HCT116 (cell line): ENCODE measurements at places on chromosomes 7 and 10. TPM values are rescaled to one million over a fixed set of nuclear protein-coding genes. Genes with fewer than 3 reads are reported as not detected.
A peak's percentile ranks its signal among the peaks of the same experiment; 100 is the strongest.

DNA sequence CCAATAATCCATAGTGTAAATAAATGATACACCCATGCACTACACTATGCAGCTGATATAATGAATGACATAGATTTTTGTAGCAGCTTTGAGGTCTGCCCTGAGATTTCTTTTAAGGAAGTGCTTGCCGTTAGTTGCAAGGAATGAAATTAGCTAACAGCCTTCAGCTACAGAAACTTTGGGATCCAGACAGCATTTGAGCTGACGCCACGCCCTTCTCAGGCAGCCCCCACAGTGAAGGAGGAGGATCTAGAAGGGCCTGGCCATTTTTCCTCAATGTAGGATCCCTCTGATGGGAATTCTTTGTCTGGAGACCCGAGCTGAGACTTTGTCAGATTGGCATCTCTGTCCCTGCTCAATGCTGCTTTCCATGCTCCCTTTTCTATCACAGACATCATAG, 6.1 kb upstream of the PDK4 start:
- DNase-seq: no peak

GRCh38 chr10:46287846-46288477, 1.2 kb downstream of the ANTXRL start:
- DNase-seq: no peak

DNA sequence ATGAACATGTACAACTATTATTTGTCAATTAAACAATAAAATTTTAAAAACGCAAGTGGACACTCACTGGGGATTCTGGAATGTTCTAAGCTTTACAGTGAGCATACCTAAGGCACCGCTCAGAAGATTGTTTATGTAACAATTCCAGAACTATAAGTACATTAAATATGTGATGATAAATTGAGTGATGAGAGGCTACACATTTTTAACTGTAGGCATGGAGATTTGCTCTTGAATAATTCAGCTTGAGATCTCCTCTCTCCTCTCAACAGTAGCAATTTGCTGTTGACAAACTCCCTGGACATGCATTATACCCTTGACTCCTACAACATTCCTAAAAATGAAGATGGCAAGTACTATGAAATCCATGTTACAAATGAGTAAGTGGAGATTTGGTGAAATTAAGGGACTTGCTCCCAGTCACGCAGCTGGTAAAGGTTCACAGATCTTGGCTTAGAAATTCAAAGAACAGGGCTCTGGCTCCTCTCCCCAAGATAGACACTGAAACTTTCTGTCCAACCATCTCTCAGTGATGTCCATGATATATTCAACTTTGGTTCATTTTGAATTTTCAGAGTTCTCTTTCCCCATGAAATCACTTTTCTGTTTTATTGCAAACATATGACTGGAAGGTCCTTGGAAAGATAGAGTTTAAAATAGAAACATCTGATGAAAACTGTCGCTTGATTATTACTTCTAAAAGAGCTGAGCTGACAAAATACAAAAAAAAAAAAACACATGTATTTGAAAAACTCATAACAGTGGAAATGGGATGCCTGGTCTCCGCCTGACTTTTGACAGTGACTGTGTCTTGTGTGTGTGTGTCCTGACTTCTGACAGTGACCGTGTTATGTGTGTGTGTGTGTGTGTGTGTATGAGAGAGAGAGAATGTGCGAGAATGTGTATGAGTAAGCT, 488.3 kb downstream of the TNS3 start:
- DNase-seq: no peak

GRCh38 chr7:151346470-151346769, 4.8 kb downstream of the NUB1 start:
- no peak for DNase-seq

- DNase-seq: no peak
These were observed 145.0 kb upstream of the CHST15 start for GRCh38 chr10:124238367-124238766.

DNA sequence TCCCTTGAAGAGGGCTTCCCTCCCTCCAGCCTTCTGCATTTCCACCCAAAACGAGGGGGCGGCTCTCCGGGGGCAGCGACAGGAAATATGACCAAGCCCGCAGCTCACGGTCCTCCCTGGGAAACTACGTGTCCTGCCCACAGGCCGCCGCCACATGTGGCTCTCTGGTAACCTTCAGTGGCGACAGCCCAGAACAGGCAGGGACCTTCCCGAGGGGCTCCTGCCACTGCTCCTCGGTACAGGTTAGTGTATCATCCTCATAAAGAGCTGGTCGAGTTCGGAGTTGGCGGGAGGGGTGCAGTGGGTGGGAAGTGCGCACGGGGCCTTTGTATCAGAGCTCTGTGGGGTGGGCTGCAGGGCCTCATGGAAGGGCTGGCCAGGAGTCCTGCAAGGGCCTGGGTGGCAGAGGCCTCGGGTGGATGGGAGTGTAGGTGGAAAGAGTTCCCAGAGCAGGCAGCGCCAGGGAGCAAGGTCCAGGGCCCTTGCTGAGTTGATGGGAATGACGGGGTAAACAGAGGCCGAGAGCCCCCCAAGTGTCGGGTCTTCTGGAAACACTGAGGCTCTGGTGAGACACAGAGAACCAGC, 66.0 kb downstream of the TCERG1L start:
- DNase-seq: no peak

- peak; percentile 78 for DNase-seq
These were observed 243.1 kb upstream of the AOAH start for GRCh38 chr7:36967387-36967786.

GRCh38 chr10:5666841-5667630, 641 bp upstream of the ASB13 start:
- no peak for DNase-seq

GRCh38 chr10:4742217-4742616, 83.8 kb upstream of the AKR1E2 start:
- DNase-seq: no peak

- DNase-seq: no peak
These were observed 178.9 kb downstream of the ADK start for GRCh38 chr10:74329873-74330272.

DNA sequence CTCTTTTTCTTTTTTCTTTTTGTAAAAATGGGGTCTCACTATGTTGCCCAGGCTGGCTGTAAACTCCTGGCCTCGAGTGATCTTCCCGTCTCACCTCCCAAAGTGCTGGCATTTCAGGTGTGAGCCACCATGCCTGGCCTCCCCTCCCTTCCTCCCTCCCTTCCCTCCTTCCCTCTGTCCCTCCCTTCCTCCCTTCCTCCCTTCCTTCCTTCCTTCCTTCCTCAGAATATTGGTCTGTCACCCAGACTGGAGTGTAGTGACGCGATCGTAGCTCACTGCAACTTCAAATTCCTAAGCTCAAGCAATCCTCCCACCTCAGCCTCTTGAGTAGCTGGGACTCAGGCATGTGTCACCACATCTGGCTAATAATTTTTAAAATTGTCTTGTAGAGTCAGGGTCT, 8.4 kb downstream of the AGAP3 start:
- no peak for DNase-seq

DNA sequence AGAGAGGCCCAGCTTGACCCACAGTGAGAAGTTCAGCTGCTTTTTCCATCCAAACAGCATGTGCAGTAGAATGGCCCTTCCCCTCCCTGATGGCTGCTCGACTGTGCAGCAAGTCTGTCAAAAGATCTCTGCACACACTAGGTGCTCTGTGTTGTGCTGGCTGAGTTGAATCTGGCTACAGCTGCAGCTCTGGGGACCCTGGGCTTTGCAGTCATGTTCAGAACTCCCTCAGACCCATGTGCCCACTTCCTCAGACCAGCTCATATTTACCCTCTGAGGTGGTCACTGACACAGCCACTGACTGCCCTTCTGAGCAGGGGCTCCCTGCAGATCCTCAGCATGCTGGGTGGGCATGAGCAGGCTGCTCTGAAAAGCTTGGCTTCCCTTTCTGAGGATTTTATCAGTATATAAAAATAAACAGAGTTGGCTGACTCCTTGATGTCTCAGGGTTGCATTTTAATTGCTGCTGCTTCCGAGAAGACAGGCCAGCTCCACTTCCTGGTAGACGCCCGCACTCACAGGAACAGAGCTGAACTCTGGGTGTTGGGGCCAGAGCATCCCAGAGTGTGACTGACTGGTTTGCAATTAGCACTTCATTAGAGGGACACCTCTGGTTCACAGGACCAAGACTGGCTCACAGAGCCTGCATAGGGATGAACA, 507.9 kb downstream of the RPS24 start:
- DNase-seq: no peak

- DNase-seq: no peak
These were observed 130.0 kb downstream of the PLPP4 start for GRCh38 chr10:120587061-120587460.

DNA sequence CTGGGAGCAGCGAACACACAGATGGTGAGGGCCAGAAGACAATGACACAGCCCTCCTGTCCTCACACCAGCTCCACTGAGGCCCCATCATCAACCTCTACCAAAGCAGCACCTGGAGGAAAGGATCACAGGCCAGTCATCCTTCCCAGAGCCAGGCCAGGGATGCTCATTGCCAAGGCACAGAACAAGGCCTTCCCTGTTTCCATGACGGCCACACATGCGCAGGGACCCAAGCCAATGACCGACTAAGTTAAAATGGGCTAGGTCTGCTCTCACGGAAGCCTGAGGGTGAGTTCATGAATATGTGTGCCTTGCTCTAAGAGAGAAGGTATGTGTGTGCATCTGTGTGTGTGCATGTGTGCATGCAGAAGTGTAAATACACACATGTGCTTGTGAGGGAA, 39.6 kb downstream of the COBL start:
- no peak for DNase-seq

DNA sequence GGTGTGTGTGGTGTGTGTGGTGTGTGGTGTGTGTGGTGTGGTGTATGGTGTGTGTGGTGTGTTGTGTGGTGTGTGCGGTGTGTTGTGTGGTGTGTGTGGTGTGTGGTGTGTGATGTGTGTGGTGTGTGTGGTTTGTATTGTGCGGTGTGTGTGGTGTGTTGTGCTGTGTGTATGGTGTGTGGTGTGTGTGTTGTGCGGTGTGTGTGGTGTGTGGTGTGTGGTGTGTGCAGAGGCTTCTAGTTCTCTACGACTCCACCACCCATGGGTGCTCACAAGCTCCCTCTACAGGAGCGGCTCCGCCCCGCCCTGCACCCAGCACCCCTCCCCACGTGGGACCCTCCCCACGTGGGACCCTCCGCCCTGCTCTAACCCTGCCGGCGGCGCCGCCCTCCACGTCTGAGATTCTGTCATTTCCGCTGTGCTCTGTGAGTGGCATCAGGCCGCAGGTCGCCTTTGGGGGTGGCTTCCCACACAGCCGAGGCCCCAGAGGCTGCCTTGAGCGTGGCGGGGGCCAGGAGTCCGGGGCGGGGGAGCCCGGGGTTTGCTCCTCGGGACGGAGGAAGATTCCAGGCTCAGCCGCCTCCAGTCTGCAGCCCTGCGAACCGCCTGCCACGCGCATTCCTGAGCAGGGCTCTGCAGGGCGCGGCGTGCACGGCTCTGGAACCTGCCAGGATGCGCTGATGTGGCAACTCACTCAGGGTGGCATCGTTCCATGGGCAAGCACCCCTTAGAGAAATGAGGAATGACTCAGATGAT, 37.0 kb upstream of the DNAJB6 start:
- peak; percentile 36 for DNase-seq

DNA sequence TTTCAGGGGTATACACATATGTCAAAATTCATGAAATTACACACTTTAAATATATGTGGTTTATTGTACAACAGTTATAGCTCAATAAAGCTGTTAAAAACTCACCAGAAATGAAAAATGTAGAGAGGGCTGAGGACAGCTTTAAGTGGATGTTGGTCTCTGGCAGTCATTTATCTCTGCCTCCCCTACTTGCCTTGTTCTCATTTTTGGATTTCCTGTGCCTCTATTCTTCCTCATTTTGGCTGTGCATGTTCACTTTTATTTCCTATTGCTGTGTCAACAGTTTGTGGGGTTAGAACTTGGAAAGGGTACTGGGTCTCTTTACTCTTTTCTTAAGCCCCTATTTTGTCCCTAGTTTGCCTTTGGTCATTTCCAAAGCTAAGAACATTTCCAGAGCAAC, 18.6 kb upstream of the MEST start:
- no peak for DNase-seq

DNA sequence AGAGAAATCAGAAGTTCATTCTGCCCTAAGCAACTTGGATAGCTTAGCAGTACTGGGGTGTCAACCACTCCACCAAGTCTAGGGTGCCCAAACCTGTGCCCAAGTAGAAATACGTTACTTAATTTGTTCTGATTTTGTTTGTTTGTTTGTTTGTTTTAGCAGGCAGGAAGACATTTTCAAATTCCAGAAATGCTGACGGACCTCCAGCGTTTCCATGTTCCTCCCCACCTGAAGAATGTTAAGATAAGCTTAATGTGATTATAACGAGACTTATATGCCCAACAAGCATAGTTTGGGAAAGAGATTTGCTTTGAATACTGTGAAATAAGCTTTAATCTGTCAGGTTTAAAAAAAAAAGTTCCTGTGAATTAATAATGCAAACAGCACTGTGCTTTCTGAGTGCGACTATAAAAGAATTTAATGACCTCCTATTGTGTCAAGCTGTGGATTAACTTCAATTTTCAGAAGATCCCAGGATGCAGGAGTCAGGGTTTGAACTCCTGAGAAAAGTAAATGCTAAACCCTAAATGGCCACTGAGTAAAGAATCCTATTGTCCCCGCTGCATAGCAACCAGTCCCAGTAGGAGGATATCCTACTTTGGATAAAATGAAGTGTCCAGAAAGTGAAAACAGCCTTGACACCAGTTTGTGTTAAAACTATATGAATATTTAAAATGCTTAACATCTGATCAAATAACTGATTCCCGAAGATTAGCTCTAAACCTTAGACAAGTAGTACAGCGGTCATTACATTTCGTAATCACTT, 56.5 kb downstream of the LYZL1 start:
- no peak for DNase-seq

- no peak for DNase-seq
These were observed 32.5 kb downstream of the C7orf33 start for GRCh38 chr7:148622887-148623585.

GRCh38 chr10:119078422-119079179, 2.0 kb downstream of the EIF3A start:
- no peak for DNase-seq

DNA sequence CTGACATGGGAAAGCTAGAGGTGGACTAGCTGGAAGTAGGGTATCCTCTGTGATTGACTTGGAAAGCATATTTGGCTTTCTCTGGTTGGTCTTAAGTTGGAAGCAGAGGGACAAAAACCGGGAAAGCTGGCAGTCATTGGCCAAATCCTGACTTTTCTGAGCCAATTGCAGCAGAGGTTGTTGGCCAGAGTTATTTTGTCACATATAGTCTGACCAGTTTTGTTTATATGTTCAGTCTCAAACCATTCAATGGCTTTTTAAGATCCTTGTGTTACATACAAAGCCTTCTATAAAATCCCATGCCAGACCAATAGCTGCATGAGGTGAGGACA, 6.3 kb downstream of the CFAP69 start:
- no peak for DNase-seq

Gene NUTM2D
- total RNA-seq: 2.8 TPM

Gene PALD1
- total RNA-seq: 33.1 TPM

Gene CTNNA3
- 0.32 TPM for total RNA-seq

Gene MYH16
- total RNA-seq: 0.57 TPM

Gene NOD1
- total RNA-seq: 5.9 TPM

Gene SMURF1
- total RNA-seq: 24.6 TPM

Gene HABP2
- 0.20 TPM for total RNA-seq

Gene SLC26A4
- 0.66 TPM for total RNA-seq

Gene ADGRA1
- total RNA-seq: not detected

Gene CRHR2
- not detected for total RNA-seq

Gene ARMH3
- total RNA-seq: 30.4 TPM

Gene CCDC201
- not detected for total RNA-seq
